H9 (cell line): ENCODE measurements at places on chromosomes 2 and 18. TPM values are rescaled to one million over a fixed set of nuclear protein-coding genes. Genes with fewer than 3 reads are reported as not detected.
A peak's percentile ranks its signal among the peaks of the same experiment; 100 is the strongest.

Gene LYPD6
- total RNA-seq, result 3.0 and 3.2 TPM in 2 replicates

- H3K4me1 ChIP-seq, result no peaks in the 10 kb centered on the region
- no peaks in the 10 kb centered on the region for H3K36me3 ChIP-seq
- DNase-seq, result no peak
- H3K4me3 ChIP-seq, result peak overlapping the region; percentile 91
- no peak overlapping the region for H3K27ac ChIP-seq
Measured at GRCh38 chr2:54723996-54724559, 616 bp downstream of the EML6 start.

DNA sequence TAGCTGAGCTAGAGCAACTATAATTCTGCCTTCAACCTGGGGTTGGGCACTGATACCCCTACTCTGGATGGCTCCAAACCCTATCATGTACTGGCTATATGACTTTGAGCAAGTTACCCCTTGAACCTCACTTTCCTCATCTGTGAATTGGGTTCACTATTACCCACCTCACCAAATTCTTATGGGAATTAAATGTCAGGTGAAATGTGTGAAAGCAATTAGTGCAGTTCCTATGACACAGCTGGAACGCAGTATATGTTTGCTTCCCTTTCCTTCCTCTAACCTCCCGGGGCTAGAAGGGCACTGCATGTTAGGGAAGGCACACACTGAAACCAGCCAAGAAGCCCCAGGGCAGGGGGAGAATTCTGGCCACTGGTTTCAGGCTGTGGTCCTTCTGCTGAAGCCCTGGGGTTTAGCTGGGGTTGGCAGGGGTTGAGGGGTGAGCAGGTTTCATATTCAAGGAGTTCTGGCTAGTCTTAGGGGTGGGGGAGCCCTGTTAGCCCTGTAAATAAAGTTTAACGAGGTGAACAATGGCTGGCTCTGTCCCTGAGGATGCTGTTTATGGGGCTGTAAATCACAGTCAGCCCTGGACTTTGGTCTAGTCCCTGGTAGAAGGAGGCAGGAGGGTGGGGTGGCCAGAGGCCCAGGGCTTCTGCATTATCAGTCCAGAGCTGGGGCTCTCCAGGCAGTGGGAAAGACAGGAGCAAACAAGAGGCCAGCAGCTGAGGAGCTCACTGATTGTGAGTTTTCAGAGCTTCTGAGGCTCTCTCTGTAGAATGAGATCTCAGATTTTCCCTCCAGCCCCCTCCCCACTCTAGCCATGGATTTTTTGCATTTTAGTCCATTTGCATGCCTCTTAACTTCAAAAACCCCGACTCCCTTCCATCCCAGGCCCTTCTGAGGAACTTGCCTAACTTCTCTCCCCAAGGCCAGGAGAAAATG is 8.0 kb downstream of the PKDCC start:
- H3K36me3 ChIP-seq, result peaks cover 78% of the 10 kb centered on the region
- peaks cover 2% of the 10 kb centered on the region; the same call in 1 of the 2 replicates for H3K4me1 ChIP-seq
- no peak overlapping the region for H3K4me3 ChIP-seq
- H3K27ac ChIP-seq, result no peak overlapping the region
- no peak for DNase-seq
- no peaks in the 10 kb centered on the region for H3K27me3 ChIP-seq

GRCh38 chr2:9652898-9653479 is 22.2 kb upstream of the YWHAQ start:
- H3K27ac ChIP-seq, result no peak overlapping the region
- no peaks in the 10 kb centered on the region; the same call in 2 of the 3 replicates for H3K36me3 ChIP-seq
- DNase-seq, result no peak
- no peak overlapping the region for H3K4me3 ChIP-seq

GRCh38 chr2:192498747-192499146 is 304.0 kb upstream of the TMEFF2 start:
- H3K4me3 ChIP-seq, result no peak overlapping the region
- H3K4me1 ChIP-seq, result no peaks in the 10 kb centered on the region
- no peak for DNase-seq
- H3K27ac ChIP-seq, result no peak overlapping the region
- no peaks in the 10 kb centered on the region for H3K36me3 ChIP-seq

- no peak overlapping the region for H3K4me3 ChIP-seq
- H3K4me1 ChIP-seq, result no peaks in the 10 kb centered on the region; the same call in 1 of the 2 replicates
- no peaks in the 10 kb centered on the region for H3K27me3 ChIP-seq
- no peak overlapping the region for H3K27ac ChIP-seq
Measured at GRCh38 chr18:35122586-35123224, 81.5 kb downstream of the MAPRE2 start.

Gene PTPRN
- total RNA-seq, result 6.3 and 6.5 TPM in 2 replicates

GRCh38 chr2:26610504-26611335 is 30.4 kb downstream of the CIB4 start:
- H3K36me3 ChIP-seq, result no peaks in the 10 kb centered on the region
- no peaks in the 10 kb centered on the region for H3K4me1 ChIP-seq
- no peaks in the 10 kb centered on the region for H3K27me3 ChIP-seq
- DNase-seq, result no peak
- no peak overlapping the region for H3K4me3 ChIP-seq

DNA sequence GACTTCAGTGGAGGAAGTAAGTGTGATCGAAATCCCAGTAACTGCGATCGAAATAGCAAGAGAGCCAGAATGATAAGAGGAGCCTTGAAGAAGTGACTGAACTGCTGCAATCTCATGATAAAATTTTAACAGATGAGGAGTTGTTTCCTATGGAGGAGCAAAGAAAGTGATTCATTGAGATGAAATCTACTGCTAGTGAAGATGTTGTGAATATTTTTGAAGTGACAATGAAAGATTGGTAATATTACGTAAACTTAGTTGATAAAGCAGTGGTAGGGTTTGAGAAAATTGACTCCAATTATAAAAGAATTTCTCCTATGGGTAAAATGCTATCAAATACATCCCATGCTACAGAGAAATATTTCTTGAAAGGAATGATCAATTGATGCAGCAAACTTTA is 780.6 kb downstream of the MBD2 start:
- no peaks in the 10 kb centered on the region for H3K4me1 ChIP-seq
- no peaks in the 10 kb centered on the region for H3K27me3 ChIP-seq
- no peak overlapping the region for H3K4me3 ChIP-seq
- H3K36me3 ChIP-seq, result no peaks in the 10 kb centered on the region
- DNase-seq, result no peak
- H3K27ac ChIP-seq, result no peak overlapping the region

GRCh38 chr2:206217743-206218142 is 56.7 kb upstream of the ZDBF2 start:
- H3K27ac ChIP-seq, result no peak overlapping the region
- DNase-seq, result no peak
- H3K4me3 ChIP-seq, result no peak overlapping the region
- H3K4me1 ChIP-seq, result no peaks in the 10 kb centered on the region; the same call in 1 of the 2 replicates
